Glomerular endothelial cell (primary cell): ENCODE measurements at places on chromosomes 7 and 10. TPM values are rescaled to one million over a fixed set of nuclear protein-coding genes. Genes with fewer than 3 reads are reported as not detected.

The CLDN4 gene
- total RNA-seq = 0.93 and 9.4 TPM in 2 replicates

The CALHM1 gene
- total RNA-seq = not detected in 2 replicates

The CYP26C1 gene
- 0.05 and 1.1 TPM in 2 replicates for total RNA-seq

The LRIT2 gene
- total RNA-seq = not detected in 2 replicates

The MMD2 gene
- not detected in 2 replicates for total RNA-seq

The TECPR1 gene
- total RNA-seq = 59.3 and 66.3 TPM in 2 replicates

GRCh38 chr10:71660313-71660712 lies 59.3 kb downstream of the C10orf105 start:
- no peak for DNase-seq

DNA sequence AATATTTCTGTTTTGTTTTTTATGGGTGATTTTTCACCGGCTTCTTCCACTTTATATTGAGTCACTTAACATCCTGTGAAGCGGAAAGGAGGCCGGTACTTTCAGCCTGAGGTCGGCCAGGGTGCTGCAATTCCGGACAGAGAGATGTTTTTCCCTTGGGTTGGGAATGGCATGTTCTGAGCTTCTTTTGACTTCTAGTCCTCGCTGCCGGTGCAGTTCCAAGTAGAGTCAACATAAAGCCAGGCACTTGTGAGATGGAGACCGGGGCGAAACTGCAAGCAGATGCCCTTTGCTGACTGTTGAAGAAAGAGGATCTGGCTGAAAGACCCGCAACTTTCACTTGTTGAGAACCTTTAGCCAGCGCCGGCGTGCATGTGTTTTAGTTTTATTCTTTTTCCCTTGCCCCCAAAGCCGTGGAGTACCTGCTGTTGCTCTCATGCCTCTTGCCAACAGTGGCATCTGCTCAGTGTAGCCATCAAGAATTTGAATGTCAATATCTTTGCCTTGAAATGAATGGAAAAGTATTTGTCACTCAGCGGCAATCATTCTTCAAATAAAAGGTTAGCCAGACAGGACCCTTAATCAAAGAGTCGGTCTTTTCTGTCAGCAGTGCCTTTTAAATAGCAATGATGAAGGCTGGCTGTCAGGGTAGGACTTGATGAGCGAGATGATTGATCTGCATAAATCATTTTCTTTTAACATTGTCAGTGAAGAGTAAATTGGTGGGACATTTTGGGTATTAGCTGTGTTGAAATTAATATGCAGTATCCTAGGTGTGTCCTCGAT lies 351.2 kb downstream of the LRMDA start:
- DNase-seq = no peak

- no peak for DNase-seq
These were observed 78.7 kb downstream of the ATXN7L1 start for GRCh38 chr7:105797652-105798051.

- no peak for DNase-seq
These were observed 102.4 kb downstream of the LRRC4 start for GRCh38 chr7:127928852-127929251.

- no peak for DNase-seq
These were observed 18.1 kb downstream of the ERLIN1 start for GRCh38 chr10:100167553-100168312.

GRCh38 chr10:13608246-13608853 lies 21.6 kb downstream of the PRPF18 start:
- DNase-seq = no peak

- DNase-seq = no peak
These were observed 72.4 kb downstream of the DNAJB6 start for GRCh38 chr7:157409149-157409752.

DNA sequence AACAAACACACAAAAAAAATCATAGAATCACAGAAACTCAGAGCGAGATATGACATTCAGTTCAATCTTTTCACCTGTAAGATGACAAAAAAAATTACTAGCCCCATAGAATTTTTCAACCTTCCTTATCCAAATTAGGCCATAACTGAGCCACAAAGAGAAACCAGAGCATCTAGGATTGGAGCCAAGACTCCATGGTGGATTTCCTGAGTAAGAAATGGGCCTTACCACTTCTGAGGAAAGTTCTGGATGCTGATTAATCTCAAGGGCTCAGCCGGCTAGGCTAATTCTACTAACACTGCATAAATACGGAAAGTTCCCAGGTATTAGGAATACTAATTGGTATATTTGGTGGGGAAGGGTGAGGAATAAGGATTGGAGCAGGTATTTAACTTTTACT lies 16.8 kb downstream of the LIPM start:
- DNase-seq = no peak

DNA sequence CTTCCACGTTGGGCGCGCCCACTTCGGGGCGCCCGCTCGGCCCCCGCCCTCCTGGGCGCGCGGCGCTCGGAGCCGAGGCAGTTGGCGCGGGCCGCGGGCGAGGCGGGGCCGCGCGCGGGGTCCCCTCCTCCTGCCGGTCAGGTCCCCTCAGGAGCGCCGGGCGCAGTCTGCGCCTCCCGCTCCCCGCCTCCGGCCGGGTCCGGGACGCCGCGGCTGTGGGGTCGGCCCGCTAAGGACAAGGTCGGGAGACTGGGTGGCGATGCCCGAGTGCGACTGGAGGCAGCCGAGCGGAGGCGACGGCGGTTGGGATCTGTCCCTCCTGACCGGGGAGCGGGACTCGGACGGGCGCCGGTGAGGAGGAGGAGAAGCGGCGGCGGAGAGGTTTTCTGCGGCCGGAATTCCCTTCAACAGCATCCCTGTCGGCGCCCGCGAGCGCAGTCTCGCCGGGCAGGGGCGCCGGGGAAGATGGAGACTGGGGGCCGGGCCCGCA lies at the start of gene ATRNL1:
ATRNL1 (plus strand) TSS at position 80 of the 490 bp plus-strand sequence; CDS start at position 466, 386 bp downstream.
- DNase-seq = no peak

DNA sequence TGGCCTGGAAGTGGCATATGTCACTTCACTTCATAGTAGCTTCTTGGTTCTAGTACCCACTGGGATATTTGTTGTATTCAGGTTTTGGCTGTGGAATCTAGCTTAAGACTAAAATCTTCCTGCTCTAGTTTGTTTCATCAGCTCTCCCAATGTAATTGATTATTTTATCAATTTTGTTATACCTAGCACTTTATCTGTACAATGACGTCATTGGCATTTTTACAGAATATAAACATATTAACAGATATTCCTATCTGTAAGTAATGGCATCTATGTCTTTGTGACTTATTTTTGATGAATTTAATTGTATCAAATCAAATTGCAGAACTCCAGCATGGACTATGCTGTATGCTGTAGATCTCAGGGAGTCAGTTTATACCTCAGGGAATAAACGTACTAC lies 19.7 kb downstream of the KIAA1217 start:
- no peak for DNase-seq

DNA sequence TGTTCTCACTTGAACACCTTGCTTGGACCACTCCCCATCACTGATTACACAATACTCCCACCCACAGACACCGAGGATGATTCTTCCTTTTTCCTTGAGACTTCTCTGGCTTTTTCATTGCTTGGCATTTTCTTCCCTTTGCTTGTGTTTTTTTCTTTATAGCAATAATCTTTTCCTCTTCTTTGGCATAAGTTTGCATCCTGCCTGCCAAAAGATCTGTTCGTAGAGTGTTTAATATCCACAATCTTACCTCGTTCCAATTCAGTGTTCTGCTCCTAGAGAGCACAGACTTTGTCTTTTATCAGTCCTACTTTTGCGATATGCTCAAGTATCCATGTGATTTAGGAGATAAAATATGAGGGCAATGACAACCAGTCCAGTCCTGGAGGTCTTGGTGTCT lies 303.3 kb upstream of the CDC14C start:
- DNase-seq = no peak

DNA sequence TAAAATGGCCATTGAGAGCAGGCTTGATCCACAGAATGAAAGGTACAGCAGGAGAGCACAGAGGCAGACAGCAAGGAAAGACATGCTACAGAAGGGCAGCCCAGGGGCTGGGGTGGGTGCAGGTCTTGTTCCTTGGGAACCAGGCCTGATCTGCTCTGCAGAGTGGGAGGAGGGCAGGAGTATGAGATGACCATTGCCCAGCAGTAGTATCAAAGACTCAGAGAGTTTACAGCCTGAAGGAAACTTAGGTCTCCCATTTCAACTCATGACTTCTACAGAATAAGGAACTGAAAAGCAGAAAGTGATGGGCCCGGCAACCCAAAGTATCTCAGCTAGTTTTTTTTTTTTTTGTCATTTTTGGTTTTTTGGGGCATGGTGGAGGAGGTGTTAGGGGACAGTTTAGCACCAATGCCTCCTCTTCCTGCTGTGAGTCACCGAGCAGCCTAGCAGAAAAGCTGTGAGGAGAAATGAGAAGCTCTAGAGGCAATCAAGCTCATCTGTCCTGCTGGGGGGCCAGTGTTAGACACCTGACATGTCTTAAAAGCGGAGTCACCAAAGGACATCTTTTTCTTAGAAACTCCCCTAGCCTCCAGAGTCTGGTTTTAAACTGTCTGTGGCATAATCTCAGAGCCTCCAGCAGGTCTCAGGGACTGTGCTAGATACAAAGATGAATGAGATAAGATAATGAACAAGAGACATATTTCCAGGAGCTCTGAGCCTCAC lies 34.3 kb upstream of the HERPUD2 start:
- DNase-seq = no peak

GRCh38 chr10:102408728-102409603 lies 9.6 kb downstream of the PSD start:
- DNase-seq = no peak

GRCh38 chr7:7768977-7769709 lies 50.7 kb upstream of the RPA3 start:
- no peak for DNase-seq

DNA sequence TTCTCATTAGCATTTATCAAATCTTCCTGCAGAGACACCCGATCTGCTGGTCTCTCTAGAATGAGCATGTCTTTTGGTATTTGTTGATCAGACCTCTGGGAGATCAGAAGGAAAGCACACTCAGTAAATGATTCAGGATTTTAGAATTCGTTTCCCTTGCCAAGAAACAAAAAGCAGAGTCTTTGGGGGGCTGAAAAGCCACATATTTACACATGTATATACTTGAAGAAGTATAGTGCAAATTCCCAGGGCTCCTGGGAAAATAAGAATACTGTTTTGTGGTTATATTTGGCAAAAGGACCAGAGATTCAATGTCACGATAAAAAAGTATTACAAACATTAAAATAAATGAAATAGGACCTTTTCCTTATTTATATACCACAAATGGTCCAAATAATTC lies 100.2 kb downstream of the AGMO start:
- DNase-seq = no peak

DNA sequence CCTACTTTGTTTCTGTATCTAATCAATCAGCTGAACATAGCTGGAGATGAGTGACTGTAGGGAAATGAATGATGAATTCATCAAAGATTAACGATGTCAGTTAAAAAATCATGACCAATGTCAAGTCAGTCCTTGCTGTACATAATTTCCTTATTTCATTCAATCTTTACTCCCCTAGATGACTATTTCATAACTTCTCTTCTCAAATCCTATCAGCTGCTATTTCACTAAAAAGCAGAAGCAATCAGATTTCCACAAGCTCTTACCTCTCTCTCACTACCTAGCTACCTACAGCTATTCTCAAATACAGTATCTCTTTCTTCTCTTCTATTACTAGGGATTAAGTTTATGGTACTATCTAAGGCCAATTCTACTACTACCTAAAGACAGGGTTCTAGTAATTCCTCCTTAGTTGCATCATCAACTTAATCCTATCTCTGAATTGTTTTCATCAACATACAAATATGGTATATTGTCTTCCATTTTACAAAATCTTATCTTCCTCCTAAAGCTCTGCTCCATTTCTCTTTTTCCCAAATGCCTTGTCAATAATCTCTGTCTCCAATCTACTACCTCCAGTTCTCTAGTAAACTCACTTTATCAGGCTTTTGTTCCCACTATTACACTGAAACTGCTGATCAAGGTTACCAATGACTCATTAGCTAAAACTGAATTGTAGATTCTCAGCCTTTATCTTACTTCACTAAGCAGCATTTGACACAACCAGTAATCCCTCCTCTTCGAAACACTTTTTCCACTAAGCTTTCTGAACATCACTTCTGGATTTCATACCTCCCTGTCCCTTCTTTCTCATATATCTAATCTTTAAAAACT lies 28.4 kb downstream of the JMJD1C start:
- DNase-seq = no peak

GRCh38 chr10:22345301-22346095 lies at the start of gene SPAG6:
SPAG6 (plus strand) TSS chr10:22345496; CDS start chr10:22345612, 116 bp downstream.
- DNase-seq = no peak

DNA sequence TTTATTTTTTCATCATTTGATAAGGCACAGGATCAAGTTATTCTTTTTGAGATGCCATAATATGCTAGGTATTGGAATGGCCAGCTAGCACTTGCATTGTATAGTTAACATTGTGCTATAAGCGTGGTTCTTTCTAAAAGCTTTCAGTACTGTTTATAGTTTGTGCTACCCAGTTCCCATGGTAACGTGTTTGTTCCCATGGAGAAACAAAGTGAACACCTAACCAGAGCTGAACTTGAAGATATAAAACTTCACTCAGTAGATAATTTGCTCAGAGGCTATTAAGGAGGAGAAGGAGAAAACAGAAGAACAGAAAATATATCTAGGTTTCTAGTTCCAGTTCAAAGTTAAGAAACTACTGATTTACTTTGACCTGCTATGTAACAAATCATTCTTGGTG lies 23.6 kb upstream of the ITGB8 start:
- no peak for DNase-seq
